ENCODE measurements at places on chromosomes 6 and 20. TPM values are rescaled to one million over a fixed set of nuclear protein-coding genes. Genes with fewer than 3 reads are reported as not detected.

GRCh38 chr6:166754218-166755030, 127.4 kb upstream of the RPS6KA2 start:
- no peak for DNase-seq

E2F1 gene
- total RNA-seq = 1.4 TPM

DNA sequence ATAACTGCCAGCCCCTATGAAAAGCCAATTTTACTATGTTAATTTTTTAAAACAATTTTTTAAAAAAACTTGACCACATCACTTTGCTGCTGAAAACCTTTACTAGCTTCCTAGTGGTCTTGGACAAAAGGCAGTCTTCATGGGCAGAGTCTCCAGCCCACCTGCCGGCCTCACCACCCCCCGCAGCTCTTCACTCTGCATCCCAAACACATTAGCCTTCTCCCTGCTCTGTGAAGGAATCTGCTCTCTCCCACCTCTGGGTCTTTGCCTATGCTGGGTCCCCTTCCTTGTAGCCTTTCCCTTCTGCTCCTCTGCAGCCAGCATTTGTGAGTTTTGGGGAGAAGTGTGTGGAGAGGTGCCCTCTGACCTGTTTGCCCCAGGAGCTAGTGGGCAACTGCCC, 170.7 kb upstream of the MLN start:
- peak; percentile 12 for DNase-seq

GNRH2 gene
- total RNA-seq = 0.49 TPM

HRH3 gene
- not detected for total RNA-seq

- no peak for DNase-seq
These were observed 71.4 kb upstream of the BACH2 start for GRCh38 chr6:90368001-90368400.

DNA sequence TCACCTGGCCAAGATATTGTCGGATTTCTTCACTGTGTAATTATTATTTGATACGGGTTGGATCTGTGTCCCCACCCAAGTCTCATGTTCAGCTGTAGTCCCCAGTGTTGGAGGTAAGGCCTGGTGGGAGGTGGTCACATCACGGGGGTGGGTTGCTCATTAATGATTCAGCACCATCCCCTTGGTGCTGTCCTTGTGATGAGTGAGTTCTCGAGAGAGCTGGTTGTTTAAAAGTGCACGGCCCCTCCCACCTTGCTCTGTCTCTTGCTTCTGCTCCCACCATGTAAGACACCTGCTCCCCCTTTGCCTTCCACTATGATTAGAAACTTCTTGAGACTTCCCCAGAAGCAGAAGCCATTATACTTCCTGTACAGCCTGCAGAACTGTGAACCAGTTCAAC, 173.9 kb upstream of the PMEPA1 start:
- DNase-seq = no peak

GRCh38 chr6:20265842-20266241, 53.6 kb upstream of the MBOAT1 start:
- no peak for DNase-seq

DNA sequence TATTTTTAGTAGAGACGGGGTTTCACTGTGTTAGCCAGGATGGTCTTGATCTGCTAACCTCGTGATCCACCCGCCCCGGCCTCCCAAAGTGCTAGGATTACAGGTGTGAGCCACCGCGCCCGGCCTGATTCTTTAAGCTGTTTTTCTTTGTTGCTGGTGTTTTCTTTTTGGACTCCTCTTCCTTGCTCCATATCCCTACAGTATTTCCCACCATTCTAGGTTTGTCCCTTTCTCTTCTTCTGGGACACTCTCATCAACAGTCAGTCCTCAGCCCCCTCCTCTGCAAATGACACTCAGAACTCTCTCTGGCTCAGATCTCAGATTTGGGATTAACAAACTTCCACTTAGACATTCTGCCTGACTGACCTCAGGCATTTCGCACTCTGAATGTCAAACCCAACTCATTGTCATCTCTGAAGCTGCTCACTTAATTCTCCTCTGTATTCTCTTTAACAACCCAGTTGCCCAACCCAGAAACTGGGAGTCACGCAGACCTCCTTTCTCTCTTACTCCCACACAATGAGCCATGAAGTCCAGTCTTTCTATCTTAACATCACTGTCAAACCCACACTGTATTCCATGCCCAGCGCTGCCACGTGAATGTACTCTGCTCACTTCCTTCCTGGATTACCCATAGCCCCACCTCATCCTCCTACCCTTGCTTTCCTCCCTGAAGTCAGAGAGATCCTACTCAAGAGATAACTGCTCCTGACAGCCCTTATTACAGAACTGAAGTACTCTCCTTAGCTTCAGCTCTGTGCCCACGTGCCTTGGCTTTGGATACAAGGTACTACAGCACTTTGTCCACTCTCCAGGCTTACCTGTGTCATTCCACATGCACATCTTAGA, 2.6 kb downstream of the MPIG6B start:
- no peak for DNase-seq

DNA sequence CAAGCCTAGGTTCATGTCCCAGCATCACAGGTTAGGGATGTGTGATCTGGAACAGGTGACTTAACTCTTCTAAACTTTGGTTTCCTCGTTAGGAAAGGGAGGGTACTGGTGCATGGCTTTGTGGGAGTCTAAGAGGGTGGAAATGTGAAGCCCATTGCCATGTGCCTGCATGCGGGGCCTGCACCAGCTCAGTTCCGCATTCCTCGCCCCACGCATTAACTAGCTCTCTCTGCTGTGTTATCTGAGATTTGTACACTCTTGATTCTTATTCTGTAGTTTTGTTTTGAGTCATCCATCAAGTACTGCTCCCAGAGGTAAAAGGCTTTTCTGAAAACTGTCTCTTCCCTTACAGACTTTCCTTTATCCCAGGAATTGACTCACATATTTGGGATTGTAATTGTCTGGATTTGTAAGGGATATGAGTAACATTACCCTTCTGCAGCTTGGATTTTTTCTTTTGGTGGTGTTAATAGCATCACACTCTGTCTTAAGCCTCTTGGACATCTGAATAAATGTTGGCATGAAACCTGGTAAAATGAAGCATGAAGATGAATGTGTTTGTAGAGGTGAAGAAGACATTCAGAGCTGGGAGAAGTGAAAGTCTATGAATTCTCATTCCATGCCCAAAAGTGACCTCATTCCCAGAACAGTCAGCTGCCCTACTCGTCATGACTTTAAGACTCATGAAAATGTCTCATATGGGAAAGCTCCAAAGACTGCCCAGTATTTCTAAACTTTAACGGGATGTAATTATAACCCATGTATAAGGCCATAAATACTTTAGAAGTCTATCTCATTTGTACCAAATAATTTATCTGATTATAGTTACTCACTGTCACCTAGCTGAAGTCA, 357.3 kb downstream of the FOXA2 start:
- no peak for DNase-seq

GRCh38 chr20:8194721-8195120, 62.7 kb downstream of the PLCB1 start:
- DNase-seq = no peak

DNA sequence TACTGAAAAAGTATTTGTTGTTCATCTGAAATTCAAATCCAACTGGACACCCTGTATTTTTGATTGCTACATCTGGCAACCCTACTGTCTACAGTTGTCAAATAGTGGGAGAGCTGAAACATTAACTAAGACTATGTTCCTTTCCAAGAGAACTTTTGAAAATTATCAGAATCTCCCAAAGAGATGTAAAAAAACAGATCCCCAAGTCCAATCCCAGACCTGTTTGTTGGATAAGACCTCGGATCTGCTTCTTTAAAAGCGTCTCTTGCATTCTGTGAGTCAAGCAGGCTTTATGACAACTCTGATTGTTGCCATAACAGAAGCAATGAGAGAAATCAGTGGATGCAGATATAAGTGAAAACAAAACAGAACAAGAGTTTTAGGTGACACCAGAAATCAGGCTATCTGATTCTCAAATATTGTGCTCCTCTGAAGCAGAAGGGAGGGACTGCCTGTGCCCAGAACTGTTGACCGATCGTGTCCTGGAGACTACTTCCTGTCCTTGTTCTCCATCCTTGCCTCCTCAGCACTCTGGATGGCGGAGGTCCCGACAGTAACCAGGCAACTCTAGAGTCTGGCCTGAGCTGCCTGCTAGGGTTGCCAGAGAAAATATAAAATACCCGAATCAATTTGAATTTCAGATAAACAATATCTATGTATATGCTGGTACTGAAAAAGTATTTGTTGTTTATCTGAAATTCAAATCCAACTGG, 853.8 kb downstream of the MAFB start:
- DNase-seq = peak; percentile 48

SPAG4 gene
- total RNA-seq = 3.3 TPM

DNA sequence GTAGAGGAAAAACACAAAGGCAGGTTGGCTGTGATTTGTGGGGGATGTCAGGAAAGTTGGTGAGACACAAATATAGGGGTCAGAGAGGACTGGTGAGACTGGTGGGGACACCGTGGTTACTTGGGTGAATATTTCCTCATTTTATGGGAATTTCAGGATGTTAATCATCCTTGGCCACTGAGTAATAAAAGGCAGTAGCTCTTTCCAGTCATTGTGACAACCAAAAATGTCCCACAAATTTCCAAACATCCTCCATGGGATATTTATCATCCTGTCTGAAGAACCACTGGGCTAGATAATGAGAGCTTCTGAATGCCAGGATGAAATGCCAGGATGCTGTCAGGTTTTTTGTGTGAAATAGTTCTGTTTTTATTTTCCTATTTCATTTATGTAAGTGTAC, 374.1 kb downstream of the CD109 start:
- DNase-seq = no peak

DNA sequence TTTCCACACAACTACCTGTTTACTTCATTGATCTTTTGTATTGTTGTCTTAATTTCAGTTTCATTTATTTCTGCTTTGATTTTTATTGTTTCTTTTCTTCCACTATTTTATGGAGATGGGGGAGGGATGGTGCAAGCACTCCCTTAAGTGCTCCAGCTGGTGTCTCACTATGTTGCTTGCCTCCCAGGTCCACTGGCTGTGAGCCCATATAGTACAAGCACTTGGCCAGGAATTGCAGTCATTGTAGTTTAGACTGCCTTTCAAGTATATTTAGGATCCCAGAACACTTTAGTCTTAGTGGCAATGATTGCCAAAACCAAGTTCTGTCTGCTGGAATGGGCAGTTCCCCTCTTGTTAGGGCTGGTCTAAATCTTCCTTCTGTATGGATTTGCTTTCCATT, 34.9 kb upstream of the MAN1A1 start:
- no peak for DNase-seq

- no peak for DNase-seq
These were observed 102.9 kb downstream of the AIG1 start for GRCh38 chr6:143163621-143164020.

GRCh38 chr6:29739136-29739881, 16.1 kb downstream of the HLA-F start:
- no peak for DNase-seq

- DNase-seq = no peak
These were observed 52.3 kb downstream of the PLEKHG1 start for GRCh38 chr6:150651808-150652470.

DNA sequence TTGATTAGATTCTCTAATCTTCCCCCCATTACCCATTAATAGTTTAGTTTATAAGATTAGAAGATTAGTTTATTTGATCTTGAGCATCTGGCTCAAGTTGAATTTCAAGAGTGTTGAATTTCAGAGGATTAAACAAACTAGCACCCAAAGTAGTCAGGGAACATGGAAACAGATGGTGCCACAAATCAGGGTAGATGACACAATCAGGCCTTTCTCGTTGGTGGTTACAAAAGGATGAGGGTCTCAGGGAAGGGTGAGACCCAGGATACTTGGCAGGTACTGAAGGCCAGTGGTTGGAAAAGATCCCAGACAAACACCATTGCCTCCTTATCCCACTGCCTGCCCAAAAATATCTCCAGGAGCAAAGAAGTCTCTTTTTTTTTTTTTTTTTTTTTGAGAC, 29.5 kb upstream of the ADGRF1 start:
- DNase-seq = no peak

ECI2 gene
- total RNA-seq = 35.4 TPM

- DNase-seq = no peak
These were observed 41.9 kb upstream of the SIM1 start for GRCh38 chr6:100506651-100507050.

- DNase-seq = no peak
These were observed 3.1 kb downstream of the KLHL32 start for GRCh38 chr6:96927660-96928059.

SALL4 gene
- total RNA-seq = 0.12 TPM

- no peak for DNase-seq
These were observed 16.7 kb upstream of the C20orf144 start for GRCh38 chr20:33645396-33645795.

DNA sequence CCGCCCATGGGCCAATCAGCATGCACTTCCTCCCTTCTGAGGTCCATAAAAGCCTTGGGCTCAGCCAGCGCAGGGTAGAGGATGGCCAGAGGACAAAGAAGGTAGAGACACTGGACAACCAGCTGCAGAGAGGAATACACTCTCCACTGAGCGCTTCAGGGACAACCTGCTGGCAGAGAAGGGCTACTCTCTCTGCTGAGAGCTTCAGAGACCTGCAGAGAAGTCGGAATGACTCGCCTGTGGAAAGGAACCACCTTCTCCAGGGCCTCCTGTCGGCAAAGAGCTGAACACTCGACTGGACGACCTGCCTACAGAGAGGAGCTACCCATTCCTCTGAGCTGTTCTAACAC, 31.4 kb upstream of the SLA2 start:
- no peak for DNase-seq

DDR1 gene
- 29.5 TPM for total RNA-seq

DNA sequence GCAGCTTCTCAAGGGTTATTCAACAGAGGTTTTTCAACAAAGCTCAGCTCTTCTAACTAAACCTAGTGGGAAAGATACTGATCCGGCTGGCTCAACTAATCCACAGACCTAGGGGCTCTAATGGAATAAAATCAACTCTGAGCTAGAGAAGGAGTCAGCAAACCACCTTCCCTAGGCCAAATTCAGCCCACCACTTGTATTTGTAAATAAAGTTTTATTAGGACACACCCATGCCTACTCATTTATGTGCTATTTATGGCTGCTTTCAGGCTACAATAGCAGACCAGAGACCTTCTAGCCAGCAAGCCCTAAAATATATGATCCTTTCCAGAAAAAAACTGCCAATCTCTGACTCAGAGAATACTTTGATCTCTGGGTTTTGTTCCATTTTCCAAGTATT, 6.0 kb upstream of the RAB22A start:
- DNase-seq = no peak

DNA sequence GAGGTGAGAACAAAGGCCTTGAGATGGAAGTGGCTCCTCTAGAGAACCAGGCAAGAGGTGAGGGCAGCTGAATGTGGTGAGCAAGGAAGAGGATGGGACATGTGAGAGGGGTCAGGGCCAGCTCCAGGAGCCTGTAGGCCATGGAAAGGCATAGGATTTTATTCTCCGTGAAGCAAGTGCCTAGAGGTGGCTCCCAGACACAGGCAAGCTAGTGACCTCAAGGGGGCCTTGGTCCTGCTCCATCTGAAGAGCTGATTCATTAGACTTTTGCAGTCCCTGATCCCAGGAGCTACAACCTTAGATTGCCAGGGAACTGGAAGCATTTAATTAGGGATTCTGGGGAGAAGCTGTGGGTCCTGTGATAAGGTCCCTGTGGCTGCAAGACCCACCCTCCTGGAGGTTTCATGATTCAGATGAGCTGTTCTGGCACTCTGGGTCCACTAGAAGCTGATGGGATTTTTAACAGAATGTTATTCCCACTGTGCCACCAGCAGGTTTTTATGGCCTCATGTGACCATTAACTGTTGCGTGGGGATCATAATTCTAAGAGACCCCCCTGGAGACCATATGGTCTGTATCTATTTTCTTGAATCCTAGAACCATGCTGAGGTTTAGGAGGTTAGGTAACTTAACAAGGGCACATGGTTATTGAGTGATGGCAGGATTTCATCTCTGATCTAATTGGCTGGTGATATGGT, 90.5 kb downstream of the ELOVL5 start:
- DNase-seq = no peak

Data from aorta (tissue), 5 donors.